ACHN (cell line): ENCODE measurements at places on chromosomes 2 and 18.

- no peak for DNase-seq
These were observed 8.5 kb downstream of the CEP76 start for GRCh38 chr18:12694032-12694431.

- DNase-seq, result no peak
These were observed 59.5 kb downstream of the SCN3A start for GRCh38 chr2:165144315-165144714.

DNA sequence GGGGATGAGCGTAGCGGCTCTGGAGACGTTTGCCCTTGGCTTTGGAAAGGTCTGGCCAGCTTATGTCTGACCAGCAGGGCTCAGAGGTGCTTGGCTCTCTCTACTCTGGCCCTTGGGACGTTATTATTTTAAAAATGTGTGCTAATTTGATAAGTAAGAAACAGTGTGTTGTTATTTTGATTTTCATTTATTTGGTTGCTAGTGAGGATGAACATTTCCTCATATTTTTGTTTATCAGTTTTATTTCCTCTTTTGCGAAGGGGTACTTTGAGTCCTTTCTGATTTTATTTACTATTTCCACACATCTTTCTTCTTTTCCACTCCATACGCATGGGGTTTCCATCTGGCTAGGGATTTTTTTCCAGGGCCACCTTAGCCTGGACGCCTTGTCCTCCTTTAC is 11.4 kb downstream of the CXCR4 start:
- no peak for DNase-seq

DNA sequence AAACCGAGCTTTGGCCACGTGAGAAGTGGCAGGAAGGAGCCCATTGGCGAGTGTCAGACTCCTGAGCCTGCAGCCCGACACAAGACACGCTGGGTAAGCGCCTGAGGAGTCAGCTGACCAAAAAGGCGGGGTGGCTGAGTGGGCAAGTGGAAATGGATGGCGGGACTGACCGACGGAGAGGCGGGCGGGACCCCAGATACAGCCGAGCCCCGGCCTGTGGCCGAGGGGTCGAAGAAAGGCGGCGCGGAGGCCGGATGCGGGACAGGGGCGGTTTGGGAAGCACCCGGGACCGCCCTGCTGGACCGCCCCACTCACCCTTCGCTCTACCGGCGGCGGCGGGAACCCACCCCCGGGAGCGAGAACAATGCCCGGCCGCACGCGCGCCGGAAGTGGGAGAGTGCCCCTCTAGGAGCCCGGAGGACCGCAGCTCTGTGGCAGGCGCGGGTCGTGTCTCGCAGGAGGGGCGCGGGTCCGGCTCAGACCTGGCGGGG is 22.8 kb downstream of the ZSCAN30 start:
- no peak for DNase-seq

DNA sequence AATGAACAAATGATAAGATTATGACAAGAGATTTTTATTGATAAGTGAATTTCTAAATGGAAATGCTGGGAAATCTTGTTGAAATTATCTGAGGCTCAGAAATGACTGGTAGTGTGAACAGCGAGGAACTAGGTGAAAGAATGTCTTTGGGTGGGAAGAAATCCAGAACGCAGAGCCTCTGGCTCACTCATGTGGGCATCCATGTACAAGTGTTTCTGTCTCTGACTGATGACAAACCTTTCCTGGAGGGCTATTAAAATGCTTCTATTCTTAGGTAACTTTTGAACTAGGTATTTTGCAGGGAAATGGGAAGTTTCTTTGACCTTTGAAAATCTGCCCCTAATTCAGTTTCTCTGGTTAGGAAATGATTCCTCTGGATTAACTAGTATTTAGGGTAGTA is 598.6 kb downstream of the SLC4A3 start:
- DNase-seq, result no peak

DNA sequence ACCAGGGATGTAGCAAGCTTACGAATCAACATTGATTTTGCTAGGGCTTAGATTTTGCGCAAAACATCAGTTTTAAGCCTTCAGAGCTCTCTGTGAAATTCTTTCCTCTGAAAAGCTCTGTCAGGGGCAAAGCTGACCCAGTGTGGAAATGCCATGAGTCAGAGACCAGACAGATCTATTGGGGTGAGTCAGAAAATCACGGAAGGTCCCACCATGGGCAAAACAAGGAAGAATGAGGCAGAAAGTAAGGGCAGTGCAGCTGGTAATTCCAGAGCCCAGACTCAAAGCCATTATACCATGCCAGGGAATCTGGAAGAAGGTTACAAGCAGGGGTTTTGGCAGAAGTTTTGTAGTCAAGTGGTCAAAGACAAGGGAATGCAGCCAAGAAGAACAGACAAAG is 256.6 kb upstream of the CTAGE1 start:
- peak; percentile 76 for DNase-seq

- DNase-seq, result no peak
These were observed 43.5 kb downstream of the FBLN7 start for GRCh38 chr2:112181571-112182290.

DNA sequence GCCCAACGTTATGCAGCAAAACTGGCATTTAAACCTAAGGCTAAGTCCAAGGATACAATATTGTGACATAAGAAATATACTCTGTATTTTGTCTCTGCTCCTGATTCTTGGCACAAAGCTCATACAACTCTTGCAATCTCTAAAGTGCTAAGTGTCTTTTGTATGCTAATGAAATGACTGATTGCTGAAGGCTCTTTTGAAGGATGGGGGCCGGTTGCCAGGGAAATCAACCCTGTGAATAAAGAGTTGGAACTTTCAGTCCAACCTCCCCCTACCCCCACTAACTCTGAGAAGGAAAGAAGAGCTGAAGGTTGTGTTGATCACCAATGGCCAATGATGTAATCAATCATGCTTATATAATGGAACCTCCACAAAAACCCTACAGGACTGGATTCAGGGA is 40.3 kb downstream of the SESTD1 start:
- DNase-seq, result no peak

DNA sequence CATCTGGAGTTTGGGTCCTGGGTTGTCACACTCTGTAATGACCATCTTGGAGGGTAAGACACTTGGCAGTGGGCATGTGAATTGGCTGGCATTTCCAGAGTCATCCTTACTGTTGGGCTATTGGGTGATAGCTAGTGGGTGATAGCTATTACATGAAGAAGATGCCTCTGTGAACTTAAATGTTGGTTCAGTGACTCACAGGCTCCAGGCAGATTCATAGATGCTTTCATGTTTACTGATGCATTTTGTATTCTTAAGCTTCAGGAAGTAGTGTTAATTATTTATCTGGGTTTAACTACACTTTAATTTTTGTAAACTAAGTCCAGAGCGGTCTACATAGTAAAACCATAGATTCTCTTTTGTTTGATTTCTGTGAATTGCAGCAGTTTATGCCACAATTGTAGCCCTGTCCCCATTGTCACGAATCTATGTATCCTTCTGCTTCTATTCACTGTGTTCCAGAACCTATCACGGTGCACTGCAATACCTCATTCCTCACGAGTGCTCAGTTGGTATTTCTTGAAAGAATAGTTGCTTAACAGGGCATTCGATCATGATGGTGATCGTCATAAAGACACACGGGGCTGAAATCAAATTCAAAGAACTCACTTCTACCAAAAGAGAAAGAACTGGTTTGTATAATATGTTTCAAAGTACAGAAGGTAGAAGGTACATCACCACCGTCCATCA is 79.7 kb downstream of the GBX2 start:
- peak; percentile 81 for DNase-seq
